ENCODE measurements at places on chromosomes 11 and 22.
A peak's percentile ranks its signal among the peaks of the same experiment; 100 is the strongest.

DNA sequence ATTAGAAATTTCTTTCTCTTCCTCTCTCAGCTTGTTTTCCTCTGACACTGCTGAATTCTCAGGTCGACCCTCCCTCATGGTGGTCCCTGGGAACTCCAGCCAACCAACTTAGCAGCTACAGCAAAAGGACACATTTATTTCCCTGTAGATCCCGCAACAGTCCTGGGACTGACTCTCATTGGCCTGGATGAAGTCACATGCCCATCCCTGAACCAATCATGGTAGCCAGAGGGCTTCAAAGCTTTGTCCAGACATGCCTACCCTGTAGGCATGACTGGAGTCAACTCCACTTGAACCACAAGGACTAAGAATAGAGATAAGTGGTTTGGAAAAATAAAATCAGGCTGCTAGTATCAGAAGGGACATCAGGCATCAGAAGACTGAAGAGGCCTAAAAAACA lies 84.6 kb upstream of the LRRC55 start:
- DNase-seq = no peak

DNA sequence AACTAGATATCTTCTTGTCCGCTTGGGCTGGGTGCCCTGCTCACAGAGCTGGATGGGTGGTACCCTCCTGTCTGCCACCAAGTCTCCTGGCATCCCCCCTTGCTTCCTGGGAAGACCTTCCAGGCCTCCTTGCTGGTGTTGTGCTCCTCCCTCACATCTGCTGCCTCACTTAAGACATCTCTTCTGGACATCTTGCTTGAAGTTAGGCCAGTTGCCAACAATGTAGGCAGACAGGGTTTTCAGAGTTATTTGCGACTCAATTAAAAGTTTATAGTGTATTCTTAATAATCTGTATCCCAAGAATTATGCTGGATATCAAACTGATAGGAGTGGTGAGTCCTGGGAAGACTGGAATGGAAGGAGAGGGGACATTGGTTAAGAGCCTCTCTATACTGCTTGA lies 64.0 kb upstream of the TNRC6B start:
- no peak for DNase-seq

DNA sequence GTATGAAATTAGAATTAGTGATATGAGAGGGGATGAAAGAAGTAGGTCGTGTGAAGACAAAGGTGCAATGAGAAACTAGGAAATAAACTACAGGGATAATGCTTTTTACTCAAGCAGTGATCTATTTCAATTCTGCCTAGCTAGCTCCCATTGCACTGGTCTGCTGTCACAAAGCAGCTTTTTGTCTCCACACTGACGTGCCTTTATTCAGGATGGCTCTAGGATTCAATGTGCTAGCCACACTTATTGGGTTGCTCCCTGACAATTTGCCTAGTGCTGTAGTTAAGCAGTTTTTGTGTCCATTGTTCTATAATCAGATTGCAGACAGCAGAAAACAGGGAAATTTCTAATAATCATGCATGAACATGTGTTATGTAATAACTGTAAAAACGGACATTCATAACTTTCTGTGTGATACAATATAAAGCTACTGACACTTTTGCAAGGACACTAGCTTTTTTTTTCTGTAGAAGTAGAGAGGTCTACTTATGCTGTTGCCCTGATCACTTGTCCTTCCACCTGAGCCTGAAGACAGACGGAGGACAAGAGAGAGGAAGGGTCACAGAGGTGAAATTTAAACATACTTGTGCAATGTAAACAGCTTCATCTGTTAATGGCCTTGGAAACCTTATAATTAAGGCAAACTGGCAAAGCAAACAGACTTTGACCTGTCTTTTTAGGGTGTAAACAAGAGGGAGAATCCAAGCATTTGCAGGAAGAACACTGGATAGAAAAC lies 269.6 kb downstream of the LRRC4C start:
- DNase-seq = no peak

- DNase-seq = no peak
These were observed 125.7 kb downstream of the TENM4 start for GRCh38 chr11:79314906-79315689.

DNA sequence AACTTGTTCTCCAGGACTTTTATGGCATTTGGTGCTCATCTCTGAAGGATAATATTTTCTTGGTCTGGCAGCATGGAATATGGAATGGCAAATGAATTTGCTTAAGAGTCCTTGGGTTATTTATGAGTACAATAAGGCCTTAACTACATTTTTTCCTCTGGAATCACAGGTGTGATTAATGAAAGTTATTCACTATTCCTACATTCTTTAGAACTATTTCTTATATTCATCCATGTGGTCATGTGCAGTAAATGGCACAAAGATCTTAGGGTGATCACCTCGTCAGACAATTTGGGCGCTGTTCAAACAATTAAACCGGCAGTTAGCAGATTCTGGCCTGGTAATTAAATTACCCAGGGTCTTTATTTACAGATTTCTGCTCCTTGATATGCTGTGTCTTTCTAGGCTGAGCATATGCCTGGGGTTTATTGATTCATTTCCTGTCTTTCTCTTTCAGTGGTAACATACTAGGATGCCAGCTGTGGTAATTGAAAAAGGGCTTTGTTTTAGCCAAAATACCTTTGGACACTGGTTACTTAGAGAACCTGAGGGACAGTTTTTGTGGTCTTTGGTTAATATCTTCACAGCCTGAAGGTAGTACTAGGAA lies 31.6 kb downstream of the SIK2 start:
- peak; percentile 20 for DNase-seq

DNA sequence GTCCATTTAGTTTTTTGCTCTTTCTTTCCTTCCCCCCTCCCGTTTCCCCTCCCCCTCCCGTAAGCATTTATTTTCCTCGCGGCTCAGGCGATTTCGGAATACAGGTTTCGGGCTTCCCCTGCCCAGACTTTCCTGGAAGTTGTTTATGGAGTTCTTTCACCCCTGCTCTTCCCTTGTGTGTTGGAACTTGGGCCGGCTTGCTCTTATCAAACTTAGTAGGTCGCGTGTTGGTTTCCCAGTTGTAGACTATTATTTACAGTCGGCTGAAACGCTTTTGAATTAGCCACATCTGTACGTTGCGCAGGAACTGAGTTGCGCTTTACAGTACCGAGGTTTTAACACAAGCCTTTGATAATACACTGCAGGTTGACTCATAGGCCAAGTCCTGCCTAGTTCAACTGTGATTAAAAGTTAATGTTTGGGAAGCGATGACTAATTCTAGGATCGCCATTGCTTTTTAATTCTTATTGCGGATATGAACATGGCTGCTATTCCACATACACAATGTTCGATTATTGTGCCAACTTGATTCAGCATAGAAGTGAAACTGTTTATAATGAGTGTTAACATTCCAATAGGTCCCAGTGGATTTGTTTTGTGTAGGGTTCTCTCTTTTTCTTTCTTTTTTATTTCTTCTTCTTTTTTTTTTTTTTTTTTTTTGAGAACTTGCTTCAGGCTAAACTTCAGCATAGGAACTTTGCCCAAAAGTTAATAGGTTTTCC lies 1.7 kb downstream of the YAP1 start:
- peak; percentile 37 for DNase-seq

DNA sequence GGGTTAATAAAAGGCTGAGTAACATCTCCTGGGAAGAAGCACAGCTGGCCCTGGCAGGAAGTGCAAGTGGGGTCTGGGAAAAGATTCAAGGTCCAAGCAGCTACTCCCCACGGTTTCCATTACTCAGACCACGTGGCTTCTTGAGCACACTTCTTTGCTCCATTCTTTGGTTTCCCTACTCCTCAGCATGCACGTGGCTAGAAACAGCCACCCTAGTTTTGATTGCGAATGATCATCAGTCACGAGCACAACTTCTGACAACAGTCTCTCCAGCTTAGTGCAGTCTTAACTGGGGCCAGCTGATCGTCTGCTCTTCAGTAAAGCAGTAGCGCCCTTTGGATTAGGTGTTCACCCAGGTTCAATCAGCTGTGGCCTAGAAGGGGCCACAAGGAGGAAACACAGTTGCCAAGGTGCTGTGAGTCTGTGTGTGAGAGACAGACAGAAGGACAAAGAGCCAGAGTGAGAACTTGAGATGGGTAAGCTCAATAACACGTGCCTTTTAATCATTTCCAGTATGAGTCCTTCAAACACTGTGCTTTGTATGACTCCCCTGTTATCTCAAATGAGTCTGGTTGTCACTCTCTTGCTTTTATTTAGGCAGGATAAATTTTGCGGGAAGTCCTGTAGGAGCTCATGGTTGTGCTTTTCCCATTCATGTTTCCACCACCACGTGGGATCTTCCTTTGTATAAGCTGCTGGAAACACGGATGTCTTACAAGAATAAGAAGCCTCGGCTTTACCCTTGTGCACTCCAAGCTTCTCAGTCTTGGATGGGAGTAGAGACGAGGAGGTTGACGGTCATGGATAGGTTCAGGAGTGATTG lies 901 bp upstream of the PARVA start:
- no peak for DNase-seq

DNA sequence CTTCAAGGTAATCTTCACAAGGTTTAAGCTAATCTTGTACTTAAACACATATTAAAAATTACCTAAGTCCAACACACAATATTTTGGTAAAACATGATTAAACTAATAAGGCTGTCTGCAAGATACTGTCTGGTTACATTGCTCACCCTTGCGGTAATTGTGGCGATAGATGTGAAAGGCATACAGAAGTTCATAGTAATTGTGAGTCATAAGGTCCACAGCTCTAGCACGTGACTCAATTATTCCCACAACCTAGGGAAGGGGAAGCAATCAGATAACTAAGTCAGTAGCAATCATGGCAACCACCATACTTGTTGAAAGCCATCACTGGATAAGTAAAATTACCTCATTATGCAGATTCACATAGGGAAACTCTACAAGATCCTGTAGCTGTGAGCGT lies 30.5 kb upstream of the FNBP4 start:
- DNase-seq = peak; percentile 85

GRCh38 chr11:37786214-37786755 lies 1188.2 kb upstream of the RAG2 start:
- DNase-seq = no peak

DNA sequence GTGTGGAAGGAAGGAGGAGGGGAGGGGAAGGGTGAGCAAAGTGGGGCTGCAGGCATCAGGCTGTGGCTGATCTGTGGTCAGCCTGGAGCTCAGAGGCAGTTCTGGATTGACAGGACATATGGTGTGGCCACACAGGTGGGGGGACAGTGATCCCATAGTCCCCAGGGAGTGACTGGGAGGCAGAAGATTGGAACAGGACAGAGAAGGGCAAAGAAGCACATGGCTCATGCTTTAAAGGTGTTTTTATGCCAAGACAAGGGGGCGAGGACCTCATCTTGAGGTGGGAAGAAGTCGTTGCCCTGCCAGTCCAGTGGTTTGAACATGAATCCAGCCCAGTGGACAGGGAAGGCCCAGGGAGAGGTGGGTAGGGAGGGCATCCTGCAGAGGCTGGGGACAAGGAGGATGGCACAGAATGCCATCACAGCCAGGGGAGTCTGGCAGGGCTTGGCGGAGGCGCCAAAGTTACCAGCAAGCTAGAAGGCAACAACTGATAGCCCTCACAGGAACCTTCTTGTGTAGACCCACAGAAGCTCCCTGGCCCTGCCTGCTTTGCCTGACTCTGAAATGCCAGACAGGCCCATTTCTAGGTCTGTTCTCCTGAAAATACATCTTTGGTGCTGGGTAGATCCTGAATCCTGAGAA lies 3.1 kb downstream of the BET1L start:
- no peak for DNase-seq

DNA sequence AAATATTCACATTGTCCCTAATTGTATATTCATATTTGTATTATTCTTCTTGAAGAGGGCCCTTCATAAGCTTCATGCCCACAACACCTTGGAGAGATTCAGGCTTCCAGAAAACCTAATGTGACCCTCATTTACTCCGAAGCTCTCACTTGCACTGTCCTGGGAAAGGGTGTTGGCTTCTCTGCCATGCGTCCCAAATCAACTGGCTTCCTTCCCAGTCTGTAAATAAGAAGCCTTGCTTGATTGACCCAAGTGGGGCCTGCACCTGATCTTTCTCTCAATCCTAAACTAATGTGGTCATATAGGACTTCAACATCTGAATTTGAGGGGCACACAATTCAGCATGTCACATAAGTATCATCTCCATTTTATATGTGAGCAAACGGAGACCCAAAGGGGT lies 40.5 kb upstream of the ZBTB16 start:
- DNase-seq = no peak

DNA sequence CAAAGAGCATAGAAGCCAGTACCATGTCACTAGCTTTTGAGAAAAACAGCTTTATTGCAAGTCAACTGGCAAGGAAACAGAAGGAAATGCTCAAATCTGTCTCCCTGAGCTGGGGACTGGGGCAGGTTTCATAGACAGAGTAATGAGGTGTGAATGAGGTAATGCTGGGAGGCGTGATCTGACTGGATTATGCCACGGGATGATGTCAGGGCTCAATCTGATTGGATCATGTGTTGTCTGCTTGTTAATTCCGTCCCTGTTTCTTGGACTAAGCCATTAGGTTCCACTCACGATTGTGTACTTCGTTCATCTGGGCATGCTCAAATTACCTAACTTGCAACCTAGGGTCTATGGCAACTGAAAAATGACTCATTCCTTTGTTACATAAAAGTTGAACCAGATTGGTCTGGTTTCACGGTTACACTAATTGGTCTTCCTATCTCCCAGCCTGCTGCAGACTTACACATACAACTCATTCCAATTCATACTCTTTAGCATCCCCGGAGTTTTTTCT lies 20.2 kb upstream of the OR10A5 start:
- DNase-seq = peak; percentile 20

DNA sequence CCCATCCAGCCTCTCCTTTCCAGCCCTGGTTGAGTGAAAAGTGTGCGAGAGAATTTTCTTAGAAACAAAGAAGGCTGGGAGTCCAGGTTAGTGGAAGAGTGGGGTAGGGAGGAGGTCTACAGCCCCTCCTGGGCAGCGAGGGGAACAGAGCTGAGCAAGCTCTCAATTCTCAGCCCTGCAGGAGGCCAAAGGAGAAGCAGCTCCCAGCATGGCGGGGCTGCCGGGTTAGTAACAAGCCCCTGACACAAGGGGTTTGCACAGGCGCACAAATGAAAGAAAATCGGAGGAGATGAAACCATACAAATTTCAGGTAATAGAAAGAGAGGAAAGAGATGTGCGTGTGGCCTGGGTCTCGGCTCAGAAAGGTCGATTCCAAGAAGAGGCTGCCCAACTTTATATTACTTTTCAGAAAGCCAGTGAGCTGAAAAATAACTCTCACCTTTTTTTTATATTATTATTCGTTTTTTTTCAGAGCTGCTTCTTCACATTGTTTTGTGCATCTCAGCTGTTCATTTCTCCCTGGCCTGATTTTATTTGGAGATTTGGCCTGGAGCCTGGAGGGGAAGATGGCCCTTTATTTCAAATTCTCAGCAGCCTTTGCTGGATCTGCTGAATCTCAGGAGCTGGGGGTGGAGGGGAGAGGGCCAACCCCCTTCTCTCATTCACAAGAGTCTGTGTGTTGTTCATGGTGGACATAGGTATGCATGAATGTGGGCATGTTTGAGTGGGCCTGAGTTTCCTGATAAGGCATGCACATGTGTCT lies 583.2 kb downstream of the BUD13 start:
- no peak for DNase-seq

GRCh38 chr11:76676636-76677457 lies 6.3 kb upstream of the LRRC32 start:
- no peak for DNase-seq

GRCh38 chr11:118872403-118872821 lies 11.3 kb upstream of the CXCR5 start:
- peak; percentile 84 for DNase-seq
